Right atrium auricular region (tissue), 2 donors: ENCODE measurements at places on chromosomes 16 and 17. TPM values are rescaled to one million over a fixed set of nuclear protein-coding genes. Genes with fewer than 3 reads are reported as not detected.

Gene PNMT
- 26.2 TPM for total RNA-seq

- DNase-seq: no peak
Observed at GRCh38 chr16:17777408-17777863, 306.7 kb upstream of the XYLT1 start.

DNA sequence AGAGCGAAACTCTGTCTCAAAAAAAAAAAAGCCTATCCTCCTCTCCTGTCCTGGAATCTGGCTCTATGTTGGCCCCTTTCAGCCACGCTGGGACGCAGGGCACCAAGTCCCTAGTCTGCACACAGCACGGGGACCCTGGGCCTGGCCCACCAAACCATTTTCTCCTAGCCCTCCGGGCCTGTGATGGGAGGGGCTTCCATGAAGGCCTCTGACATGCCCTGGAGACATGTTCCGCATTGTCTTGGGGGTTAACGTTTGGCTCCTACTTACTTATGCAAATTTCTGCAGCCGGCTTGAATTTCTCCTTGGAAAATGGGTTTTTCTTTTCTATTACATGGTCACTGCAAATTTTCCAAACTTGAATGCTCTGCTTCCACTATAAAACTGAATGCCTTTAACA is 12.6 kb upstream of the GPT2 start:
- DNase-seq: no peak

GRCh38 chr17:80279895-80280294 is 19.2 kb downstream of the RNF213 start:
- no peak for DNase-seq

GRCh38 chr16:85940214-85940613 is 41.3 kb downstream of the IRF8 start:
- DNase-seq: no peak

DNA sequence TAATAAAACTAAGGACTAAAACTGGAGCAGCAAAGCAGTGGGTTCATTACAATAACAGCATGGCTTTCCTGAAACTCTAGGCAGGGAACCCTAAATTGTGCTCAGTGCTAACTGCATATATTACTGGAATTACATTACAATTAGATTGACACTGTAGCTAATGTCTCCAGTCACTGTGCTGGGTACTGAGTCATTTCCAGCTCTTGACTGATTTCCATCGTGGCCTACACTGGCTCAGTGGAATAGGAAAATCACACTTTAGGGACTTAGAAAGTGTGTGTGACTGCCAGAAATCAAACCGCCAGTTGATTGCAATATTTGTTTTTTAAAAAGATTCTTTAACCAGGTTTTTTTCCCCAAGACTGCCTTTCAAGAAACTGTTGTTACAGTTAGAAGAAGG is 1447.4 kb upstream of the GOT2 start:
- no peak for DNase-seq

DNA sequence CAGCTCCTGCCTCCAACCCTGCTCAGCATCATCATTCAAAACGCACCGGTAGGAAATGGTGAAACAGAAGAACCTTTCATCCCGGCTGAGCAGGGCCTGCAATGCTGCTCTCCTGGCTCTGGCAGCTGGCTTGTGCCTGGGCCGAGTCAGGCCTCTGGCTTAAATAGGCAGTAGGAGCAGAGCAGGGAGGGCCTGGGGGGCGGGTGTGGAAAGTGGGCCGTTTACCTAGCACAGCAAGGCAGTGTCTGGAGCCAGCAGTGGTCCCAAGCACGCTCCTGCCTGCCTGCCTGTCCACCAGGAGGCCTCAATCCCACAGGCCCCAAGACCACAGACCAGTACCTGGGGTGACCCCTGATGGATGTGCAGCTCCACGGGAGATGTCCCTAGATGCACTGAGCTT is 59.3 kb downstream of the SMPD3 start:
- DNase-seq: no peak

Gene ENPP7
- not detected for total RNA-seq

Gene LLGL2
- total RNA-seq: 4.1 TPM

GRCh38 chr16:8861563-8862308 is 7.1 kb downstream of the CARHSP1 start:
- no peak for DNase-seq

Gene CA4
- 4.0 TPM for total RNA-seq

GRCh38 chr16:7675628-7676027 is 343.0 kb downstream of the RBFOX1 start:
- no peak for DNase-seq

Gene TTYH2
- 18.2 TPM for total RNA-seq

- DNase-seq: no peak
Observed at GRCh38 chr17:74750327-74751069, 2.1 kb downstream of the NHERF1 start.

DNA sequence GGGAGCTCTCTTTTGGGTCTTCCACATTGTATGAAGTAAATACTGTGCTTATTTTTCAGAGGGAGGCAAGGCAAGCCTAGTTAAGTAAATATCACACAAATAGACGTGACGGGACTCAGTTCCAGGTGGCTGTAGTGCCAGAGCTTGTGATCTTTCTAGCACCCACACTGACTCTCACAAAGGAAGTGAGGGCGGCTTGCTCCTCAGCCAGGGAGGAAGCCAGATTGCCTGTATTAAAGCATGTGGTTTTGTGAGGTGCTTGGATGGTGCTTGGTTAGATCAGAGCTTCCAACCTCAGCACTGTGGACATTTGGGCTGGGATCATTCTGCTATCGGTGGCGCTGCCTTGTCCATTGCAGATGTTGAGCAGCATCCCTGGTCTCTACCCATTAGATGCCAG is 80.1 kb downstream of the VAT1L start:
- DNase-seq: no peak

GRCh38 chr17:74555427-74555940 is 9.6 kb upstream of the CD300C start:
- no peak for DNase-seq

DNA sequence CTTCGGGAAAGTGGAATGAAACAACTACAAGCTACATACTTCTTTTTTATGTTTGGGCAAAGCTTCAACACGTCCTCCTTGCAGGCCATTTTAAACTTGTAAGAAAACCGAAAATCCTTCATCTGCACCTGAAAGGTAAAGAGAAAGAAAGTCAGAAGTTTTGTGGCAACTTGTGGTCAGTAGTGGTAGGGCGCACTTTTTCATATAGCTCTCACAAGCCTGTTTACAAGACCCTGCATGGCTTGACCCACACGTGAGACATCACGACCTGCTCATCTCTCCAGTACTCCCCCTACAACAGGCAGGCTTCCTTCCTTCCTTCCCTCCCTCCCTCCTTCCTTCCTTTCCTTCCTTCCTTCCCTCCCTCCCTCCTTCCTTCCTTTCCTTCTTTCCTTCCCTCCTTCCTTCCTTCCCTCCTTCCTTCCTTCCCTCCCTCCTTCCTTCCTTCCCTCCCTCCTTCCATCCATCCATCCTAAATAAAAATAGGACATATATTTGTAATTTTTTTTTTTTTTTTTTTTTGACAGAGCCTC is 48.7 kb upstream of the CLEC18B start:
- no peak for DNase-seq

Gene NPIPB13
- total RNA-seq: 1.7 TPM

DNA sequence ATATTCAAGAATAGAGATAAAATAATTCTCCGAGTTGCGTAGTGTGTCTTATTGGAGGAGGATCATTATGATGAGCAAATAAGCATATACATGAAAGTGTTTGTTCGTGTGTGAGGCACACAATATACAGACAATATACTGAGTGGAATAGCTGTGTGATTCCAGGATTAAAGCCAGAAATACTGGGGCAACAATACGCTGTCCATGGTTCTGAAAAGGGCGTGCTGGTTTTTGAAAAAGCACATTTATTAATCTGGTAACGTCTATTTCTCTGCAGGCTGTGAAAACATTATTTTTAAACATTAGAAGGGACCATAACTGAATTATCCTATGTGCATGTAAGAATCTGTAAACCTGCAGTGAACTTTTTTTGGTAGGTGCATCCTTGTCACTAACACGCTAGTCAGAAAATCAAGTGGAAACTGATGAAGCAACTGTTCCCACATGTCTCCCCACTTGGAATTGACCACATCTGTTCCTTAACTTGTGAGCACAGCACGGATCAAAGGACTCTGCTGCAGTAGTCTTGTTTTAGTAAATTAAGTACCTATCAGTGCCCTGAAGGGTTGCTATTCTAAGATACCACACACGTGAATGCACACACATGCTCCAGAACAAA is 346.0 kb downstream of the GRIN2A start:
- no peak for DNase-seq

Gene SLFN12
- 3.6 TPM for total RNA-seq

Gene KRTAP1-5
- total RNA-seq: not detected

DNA sequence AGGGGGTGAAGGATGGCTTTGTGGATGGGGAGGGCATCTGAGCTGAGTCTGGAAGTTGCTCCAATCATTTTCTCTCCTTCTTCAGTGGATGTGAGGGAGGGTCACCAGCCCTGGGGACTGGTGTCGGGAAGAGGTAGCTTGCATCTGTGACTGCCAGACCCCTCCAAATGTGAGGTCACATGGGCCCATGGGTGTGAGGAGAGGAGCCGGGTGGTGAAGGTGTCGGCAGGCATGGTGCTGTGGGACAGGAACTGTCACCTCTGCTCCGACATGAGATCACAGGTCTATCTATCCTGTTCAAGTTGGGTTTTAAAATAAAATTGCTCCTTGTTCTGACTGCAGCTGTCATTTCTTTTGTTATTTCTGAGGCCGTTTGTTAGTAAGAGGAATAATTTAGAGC is 351.1 kb downstream of the CPPED1 start:
- DNase-seq: no peak

DNA sequence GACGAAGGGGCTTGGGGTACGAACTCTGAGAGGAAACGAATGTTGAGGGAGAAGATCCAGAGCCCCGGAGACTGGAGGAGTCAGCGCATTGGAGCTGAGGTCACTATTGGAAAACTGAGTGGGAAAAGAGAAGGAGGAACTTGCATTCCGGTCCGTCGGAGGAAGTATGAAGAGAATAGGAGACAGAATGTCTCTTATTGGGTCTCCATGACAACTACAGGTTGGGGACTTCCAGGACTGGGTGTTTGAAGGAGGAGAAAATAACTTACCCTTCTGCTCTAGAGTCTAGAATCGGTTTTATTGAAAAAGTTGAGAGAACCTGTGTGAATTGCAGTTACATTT is 537 bp downstream of the GOSR1 start:
- no peak for DNase-seq

DNA sequence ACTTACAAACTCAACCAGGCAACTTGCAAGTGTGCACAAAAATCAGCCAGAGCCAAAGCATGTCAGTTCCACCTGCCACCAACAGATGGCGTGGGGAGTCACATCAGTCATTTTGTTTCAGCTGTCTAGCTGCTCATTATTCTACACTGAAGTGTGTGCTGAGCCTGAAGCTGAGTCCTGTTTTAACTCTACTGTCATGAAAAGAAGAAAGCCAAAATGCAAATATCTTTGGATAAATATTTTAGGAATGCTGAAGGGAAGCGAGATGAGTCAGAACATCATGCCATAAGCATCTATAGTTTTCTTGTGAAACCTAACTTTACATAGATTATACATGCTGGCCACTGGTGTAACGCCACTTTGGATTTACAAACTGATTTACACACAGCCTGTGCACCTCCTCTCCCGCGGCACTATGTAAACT is 172.6 kb downstream of the CDK5R1 start:
- peak; percentile 85 for DNase-seq

Gene NEUROD2
- total RNA-seq: not detected

- peak; percentile 95 for DNase-seq
Observed at GRCh38 chr17:1188812-1189504, 9.2 kb upstream of the ABR start.

GRCh38 chr16:75292691-75293090 is 41.3 kb upstream of the BCAR1 start:
- DNase-seq: no peak

DNA sequence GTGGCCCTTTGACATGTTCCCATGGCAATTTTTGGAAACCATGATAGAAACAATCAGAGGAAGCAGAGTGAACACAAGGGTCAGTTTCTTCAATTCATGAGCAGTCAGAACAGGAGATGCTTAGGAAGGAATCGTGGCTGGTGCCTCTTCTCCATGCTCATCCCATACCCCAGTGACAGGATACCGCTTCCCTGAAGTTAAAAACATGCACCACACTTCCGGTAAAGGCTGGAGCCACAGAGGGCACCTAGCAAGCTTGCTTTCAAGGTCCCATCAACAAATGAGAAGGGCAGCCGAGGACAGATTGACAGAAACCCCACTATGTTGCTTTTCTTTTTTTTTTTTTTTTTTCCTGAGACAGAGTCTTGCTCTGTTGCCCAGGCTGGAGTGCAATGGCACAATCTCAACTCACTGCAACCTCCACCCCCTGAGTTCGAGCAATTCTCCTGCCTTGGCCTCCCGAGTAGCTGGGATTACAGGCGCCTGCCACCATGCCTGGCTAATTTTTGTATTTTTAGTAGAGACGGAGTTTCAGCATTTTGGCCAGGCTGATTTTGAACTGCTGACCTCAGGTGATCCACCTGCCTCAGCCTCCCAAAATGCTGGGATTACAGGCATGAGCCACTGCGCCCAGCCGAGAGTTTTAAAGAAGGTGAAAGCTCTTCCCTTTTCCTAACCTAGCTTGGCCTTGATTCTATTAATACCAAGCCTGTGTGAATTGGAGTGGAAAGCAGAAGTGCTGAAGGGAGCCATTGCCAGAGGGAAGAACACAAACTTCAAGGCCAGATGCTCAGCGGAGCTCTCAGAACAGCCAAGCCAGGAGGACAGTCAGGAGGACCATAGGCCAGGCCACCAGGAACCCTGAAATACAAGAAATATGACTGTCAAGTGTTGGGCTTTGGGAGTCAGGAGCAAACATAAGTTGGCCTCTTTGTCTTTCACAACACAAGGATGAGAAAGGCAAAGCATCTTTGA is 16.6 kb downstream of the GP2 start:
- no peak for DNase-seq

DNA sequence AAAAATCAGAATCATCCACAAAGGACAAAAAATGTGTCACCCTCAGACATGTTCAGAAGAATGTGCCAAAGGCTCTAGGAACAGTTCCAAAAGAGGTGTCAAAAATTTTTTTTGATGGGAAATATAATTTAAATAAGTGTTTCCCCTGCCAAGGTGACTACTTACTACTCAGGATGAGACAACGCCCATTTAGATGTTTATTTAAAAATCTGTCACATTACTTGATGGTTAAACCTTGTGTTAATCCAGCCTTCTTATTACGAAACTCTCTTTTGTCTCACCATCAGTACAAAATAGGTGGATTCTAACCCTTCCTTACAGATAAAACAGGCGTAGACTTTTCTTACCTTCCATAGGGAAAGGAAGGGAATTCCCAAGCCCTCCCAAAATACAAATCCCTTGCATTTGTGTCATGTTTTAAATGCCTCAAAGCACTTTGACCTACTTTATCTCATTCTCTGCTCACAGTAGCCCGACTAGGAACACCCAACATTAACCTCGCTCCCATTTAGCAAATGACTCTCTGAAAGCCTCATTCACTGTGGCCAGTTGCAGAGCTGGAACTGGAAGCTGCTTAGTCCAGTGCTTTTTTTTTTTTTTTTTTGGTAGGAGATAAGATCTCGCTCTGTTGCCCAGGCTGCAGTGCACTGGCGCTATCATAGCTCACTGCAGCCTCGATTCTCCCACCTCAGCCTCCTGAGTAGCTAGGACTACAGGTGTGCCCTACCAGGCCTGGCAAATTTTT is 5.8 kb upstream of the GNA13 start:
- DNase-seq: no peak

- DNase-seq: no peak
Observed at GRCh38 chr17:13589658-13590057, 12.1 kb downstream of the HS3ST3A1 start.
